ENCODE measurements at places on chromosomes 2 and 18.

- no peak for DNase-seq
These were observed at the start of gene RAX for GRCh38 chr18:59272891-59273758. Gene RAX, minus strand, starts transcription at chr18:59273454. Its CDS starts 248 bp downstream, at chr18:59273206.

GRCh38 chr2:127086990-127087790 lies 19.8 kb downstream of the BIN1 start:
- DNase-seq, result no peak

DNA sequence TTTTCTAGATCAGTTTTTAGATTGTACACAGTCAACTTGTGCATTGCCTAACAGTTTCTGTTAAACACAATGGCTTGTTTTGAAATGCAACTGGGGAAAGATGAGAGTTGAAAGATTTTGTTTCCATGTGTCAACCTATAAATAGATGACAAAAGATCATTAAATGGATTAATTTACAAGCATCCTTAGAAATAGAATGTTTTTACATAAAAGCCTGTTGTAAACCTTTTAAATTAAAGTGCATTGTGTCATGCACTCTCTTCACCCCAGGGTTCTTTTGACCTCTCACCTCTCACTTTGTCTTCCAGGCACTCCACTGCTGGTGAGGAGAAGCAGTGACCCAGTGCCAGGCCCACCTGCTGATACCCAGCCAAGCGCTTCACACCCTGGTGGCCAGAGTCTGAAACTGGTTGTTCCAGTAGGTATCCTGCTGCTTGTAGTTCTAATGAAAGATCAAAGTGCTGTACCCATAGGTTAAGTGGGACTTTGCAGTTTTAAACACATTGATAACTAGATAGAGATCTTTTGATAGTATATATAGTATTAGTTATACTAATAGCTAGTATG lies 502.1 kb downstream of the PARD3B start:
- no peak for DNase-seq

GRCh38 chr2:144004742-144005141 lies 515.2 kb downstream of the ZEB2 start:
- no peak for DNase-seq

DNA sequence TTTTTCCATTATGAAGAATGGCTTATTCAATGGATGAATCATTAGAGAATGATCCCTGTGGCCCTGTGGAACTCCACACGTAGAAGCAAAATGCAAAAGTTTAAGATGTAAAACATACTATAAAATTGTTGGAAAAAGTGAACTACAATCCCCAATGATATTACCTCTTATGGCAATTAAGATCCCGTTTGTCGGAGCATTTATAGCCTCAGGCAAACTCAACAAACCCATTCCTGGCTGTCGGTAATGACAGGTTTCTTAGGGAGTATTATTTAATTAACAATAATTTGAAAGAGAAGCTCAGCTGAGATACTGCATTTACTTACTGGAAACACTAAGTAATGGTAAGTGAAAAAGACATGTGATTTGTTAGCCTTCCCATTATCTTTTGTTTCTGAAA lies 138.3 kb downstream of the CDH20 start:
- no peak for DNase-seq

- DNase-seq, result no peak
These were observed 100.3 kb upstream of the NEDD4L start for GRCh38 chr18:57943723-57944122.

DNA sequence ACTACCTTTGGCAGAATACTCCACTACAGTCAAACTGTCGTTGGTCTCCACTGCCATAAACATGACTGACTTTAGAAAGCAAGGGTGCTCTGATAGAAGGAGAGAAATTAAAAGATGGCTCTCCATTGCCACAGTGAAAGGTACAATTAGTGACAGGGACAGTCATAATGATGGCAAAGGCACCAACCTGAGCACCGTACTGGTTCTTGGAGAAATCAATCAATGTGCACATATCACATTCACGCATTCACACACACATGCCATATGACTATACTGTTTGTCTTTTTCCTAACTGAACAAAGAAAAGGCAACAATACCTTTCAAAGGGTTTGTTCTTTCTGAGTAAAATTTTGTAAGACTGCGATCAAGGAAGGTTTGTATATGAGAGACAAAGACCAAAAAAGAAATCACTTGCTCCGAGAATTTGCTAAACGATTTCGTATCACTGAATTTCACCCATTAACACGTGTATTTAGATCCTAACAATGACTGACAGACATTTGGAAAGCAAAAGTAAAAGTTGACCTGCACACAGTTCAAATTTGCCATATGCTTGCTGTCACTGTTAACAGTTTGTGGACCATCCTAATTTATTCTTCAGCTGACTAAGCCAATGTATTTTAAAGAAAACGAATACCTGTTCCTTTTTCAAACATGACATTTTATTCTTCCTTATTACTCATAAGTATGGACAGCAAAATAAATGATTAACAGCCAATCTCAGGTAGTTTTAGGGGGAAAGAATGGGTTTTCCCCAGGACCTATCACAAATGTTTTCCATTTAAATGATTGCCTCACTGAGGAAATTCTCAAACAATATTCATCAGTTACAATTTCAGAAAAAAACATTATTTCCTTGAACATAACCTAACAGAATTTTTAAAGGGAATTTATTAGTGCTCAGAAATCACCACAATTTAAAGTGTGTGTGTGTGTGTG lies 644.4 kb downstream of the ZEB2 start:
- DNase-seq, result no peak

DNA sequence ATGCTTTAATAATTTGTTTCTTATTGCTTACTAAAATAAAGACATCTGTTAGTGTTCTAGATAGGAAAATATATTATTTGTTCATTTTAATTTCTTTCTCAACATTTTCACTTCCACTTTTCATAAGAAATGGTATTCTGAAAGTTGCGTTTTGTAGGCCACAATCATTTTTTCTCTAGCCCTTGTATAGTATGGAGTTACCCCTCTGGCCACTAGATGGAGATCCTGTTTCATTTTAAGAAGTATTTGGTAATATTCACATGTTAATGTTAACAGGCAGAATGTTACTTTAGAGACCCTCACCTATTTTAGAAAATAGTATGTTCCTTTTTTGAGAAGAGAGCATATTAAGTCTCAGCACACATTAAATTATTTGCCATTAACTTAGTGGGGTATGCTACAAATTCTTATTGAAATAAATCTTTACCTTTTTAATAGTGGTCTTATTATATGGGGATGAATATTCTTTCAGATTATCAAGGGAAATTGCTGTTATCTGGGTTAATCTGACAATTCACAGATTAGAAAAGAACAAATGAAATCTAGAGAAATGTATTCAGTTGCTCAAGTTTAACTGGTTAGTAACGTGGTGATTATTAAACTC lies 73.9 kb upstream of the TTC27 start:
- DNase-seq, result peak; percentile 53

- no peak for DNase-seq
These were observed 364.3 kb upstream of the KLHL29 start for GRCh38 chr2:23020659-23021058.

DNA sequence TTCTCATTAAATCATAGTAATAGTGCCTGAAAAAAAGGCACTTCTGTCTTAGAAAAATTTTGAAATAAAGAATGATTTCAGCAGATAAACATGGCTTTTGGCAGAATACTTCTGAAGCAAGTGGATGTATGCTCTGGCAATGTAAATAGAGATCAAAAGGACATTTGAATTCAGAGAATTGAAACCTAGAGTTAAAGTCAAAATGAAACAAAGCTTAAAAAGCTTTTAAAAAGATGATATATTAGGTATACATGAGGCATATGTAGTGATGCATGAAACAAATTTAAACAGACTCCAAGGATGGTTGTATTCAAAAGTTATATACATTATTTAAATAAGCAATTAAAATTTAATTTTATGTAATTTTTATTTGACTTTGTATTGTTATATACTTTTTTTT lies 1344.5 kb upstream of the TMEFF2 start:
- no peak for DNase-seq

- no peak for DNase-seq
These were observed 118.2 kb upstream of the COPS8 start for GRCh38 chr2:236967499-236967783.

- DNase-seq, result peak; percentile 68
These were observed 41.9 kb downstream of the ZNF521 start for GRCh38 chr18:25310045-25310444.

DNA sequence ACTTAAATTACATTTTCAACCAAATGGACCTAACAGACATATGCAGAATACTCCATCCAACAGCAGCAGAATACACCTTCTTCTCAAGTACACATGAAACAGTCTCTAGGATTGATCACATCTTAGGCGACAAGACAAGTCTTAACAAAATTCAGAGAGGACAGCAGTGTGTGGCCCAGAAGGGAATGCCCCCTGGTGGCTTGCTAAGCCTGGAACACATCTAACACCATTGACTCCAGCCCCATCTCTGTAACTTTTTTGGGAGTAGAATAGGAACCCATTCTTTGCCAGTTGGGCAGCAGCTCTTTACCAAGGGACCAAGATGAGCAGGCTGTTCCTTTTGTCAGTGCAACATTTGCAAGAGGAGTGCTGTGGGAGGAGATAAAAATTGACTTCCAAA lies 249.9 kb downstream of the PLCL1 start:
- DNase-seq, result no peak

- DNase-seq, result no peak
These were observed at the start of gene MAP3K19 for GRCh38 chr2:135047300-135047699. Gene MAP3K19, minus strand, starts transcription at chr2:135047447. Its CDS starts 22,800 bp downstream, at chr2:135024647.

- no peak for DNase-seq
These were observed 61.1 kb upstream of the LPIN2 start for GRCh38 chr18:3074087-3074486.

GRCh38 chr2:157413326-157414035 lies 30.4 kb downstream of the CYTIP start:
- no peak for DNase-seq

GRCh38 chr2:21270083-21270491 lies 146.3 kb downstream of the TDRD15 start:
- DNase-seq, result no peak

DNA sequence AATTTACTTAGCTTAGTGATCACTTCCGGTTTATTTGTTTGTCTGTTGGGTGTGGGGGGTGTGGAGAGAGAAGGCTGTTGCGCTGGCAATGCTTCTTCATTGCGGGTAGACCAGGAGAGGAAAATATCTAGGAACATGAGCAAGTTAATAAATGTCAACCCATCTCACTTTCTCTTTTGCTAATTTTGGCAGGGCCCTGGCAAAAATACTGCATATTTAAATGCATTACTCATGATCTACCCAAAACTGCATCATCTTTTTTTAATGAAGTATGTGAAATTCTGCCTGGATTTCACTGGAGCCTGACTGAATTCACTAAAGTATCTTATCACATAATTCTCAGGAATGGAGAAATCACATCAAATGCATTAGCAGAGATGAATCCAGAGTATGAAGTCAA lies 1131.0 kb upstream of the NXPH2 start:
- no peak for DNase-seq

- DNase-seq, result no peak
These were observed 32.9 kb downstream of the NUP35 start for GRCh38 chr2:183157131-183157530.

GRCh38 chr18:44320619-44321460 lies 359.8 kb upstream of the SETBP1 start:
- no peak for DNase-seq

- no peak for DNase-seq
These were observed 123.1 kb upstream of the PPP1CB start for GRCh38 chr2:28628506-28628905.

- DNase-seq, result no peak
These were observed 1.3 kb downstream of the MYL12B start for GRCh38 chr18:3263132-3263700.

- DNase-seq, result no peak
These were observed 10.2 kb downstream of the TMEM247 start for GRCh38 chr2:46489423-46490174.

DNA sequence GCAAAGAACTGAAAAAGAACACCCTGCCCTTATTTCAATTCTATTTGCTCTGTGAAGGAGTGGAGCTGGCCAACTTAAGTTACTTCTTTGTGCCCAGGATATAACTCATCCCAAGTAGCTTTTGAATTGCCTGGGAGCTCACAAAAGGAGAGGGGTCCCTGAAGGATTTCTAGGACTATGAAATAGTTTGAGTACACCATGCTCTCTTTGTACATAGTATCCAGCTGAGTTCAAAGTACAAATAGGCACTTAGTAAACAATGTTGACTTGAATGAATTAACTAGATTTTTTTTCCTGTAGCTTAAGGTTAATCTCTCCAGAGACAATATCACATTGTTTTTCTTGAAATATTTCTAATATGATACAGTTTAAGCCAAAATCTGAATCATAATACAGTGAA lies 47.7 kb downstream of the ZC3H15 start:
- no peak for DNase-seq

- no peak for DNase-seq
These were observed at the start of gene PRKD3 for GRCh38 chr2:37324786-37325624. Gene PRKD3, minus strand, starts transcription at chr2:37324833. Its CDS starts 8,309 bp downstream, at chr2:37316524.

GRCh38 chr2:156803967-156804366 lies 367.8 kb downstream of the GPD2 start:
- no peak for DNase-seq

- DNase-seq, result no peak
These were observed 191.6 kb downstream of the TCF4 start for GRCh38 chr18:55396267-55396905.

DNA sequence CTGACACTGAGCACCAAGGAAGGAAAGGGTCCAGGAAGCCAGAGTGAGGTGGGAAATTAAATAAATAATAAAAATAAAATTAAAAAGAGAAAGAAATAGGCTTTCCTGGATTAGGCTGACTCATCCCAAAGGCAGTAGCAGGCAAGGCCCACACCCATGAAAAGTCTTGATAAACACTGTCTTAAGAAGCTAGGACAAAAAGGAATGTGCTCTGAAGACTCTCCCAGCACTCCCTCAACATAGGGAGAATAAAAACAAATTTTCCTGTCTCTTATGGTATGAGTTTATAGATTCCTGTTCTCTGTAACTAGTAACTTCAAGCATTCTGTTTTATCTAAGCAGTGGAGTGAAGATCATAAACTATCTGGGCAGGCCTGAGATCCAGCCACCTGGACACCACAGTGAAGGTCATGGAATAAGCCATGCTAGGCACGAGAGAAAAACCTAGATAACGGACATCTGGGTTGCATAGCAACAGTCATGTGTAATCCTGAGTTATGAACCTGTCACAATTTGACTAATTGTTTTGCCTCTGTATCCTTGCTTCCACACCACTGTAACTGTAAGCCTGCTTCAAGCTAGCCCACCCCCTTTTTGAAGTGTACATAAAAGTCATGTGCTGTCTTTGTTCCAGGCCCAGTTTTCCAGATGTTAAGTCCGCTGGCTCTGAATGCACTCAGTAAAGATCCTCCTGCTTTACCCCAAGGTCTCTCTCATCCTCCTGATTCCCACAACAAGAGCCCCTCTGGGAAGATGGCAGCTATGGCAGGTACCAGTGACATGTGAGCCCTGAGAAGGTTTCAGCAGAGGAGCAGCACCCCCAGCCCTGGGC lies 107.8 kb downstream of the NDUFA10 start:
- no peak for DNase-seq

All from hematopoietic multipotent progenitor cell treated with erythropoietin and hydrocortisone succinate and interleukin-3 and kit ligand, for 17 days (in vitro differentiated cells).